ENCODE measurements at places on chromosomes 11 and 22.

GRCh38 chr22:42077486-42078125 is 1.9 kb upstream of the SMDT1 start:
- DNase-seq, result no peak

GRCh38 chr22:46051646-46052045 is 74.7 kb upstream of the WNT7B start:
- no peak for DNase-seq

GRCh38 chr11:41446107-41446506 is 13.3 kb downstream of the LRRC4C start:
- DNase-seq, result no peak

- DNase-seq, result no peak
Measured at GRCh38 chr11:59900366-59901126, 22.0 kb downstream of the OOSP3 start.

- DNase-seq, result no peak
Measured at GRCh38 chr11:19474954-19475721, 234.4 kb upstream of the E2F8 start.

DNA sequence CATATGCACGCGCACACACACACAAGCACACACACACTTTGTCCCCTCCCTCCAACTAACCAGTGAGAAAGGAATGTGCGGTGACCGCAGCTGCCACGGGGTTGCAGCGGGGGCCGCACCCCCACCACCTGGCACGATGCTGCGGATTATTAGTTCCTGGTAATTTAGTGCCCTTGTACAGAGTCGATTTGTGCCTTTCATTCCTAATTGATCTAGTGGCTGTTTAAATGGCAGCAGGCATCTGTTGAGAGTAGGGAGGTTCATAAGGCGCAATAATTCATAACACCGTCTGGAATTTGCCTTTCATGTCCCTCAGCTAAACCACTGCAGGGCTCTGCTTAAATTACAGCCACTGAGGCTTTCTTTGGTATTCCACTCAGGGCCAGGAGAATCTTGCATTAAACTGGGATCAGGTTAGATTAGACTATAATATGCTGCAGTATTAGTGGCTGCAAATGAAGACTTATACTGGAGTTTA is 113.7 kb downstream of the FEZ1 start:
- no peak for DNase-seq

DNA sequence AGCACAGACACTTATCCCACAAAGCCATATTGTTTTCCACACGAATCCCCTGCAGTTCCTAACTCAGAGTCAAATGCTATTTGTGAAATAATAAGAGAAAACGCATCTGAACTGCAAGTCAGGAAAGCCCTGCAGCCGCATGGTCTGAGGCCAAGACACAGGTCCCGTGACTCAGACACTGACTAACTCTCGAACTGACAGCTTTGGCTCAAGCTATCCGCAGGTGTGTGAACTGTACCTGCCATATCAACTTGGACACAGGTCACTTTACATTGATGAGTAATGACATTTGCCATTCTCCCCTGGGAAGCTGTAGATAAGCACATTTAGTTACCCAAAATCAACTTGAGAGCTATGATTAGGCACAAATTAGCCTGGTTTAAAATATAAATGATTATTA is 34.9 kb upstream of the NFRKB start:
- DNase-seq, result no peak

- DNase-seq, result no peak
Measured at GRCh38 chr11:85685820-85686459, at the start of gene CCDC89. CCDC89 (minus strand) TSS chr11:85686195; CDS start chr11:85686130, 65 bp downstream.

DNA sequence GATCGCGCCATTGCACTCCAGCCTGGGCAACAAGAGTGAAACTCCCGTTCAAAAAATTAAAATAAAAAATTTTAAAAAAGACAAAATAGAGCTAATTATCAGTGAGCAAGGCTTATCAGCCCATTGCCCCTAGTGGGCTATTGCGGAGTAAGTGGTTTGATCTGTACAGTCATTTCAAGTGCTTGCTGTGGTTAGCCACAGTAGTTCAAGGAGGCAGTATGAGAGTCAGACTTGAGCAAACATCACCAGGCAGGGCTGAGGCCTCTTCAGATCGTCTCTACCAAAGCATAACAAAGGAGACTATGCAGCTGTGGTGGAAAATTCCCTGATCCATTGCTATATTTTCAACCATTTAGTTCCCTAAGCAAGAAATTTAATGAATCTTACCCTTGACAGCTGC is 4.3 kb upstream of the SBF2 start:
- peak; percentile 25 for DNase-seq

DNA sequence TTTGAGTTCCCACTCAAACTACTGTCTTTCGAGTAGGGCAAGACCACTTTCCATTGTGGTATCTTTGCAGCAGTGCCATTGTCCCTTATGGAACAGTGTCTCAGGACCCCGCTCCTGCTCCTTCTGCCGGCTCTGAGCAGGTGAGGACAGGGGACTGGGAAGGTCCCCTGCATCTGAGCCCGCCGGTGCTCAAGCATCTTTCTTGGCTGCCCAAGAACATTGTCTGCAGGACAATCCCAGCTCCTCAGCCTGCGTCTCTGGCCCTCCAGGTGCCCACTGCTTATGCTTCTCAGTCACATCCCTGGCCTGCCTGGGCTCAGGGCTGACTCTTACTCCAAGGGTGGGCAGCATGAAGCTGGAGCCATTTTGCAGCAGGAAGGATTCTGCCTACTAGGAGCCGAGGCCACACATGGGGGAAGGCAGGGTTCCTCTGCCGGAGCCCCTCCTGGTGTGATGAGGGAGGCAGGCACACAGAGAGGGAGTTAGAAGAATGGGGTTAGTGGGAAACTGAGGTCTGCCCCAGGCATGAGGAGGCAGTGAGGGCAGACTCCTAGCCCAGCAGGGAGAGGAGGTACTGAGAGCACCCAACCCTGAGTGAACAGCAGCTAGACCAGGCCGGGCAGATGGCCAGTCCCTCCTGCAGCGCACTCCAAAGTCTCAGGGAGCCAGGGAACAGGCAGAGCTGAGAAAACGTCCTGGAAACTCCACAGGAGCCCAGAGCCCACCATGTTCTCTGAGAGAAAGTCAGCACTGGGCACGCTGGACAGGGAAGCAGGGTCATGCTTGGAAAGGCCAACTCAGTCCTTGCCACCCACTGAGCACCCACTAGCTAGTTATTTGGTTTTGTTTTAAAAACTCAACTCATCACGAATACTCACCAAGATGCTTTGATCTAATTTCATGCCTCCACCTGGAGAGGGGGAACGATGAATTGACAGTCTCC is 7.5 kb upstream of the PPARA start:
- DNase-seq, result no peak

DNA sequence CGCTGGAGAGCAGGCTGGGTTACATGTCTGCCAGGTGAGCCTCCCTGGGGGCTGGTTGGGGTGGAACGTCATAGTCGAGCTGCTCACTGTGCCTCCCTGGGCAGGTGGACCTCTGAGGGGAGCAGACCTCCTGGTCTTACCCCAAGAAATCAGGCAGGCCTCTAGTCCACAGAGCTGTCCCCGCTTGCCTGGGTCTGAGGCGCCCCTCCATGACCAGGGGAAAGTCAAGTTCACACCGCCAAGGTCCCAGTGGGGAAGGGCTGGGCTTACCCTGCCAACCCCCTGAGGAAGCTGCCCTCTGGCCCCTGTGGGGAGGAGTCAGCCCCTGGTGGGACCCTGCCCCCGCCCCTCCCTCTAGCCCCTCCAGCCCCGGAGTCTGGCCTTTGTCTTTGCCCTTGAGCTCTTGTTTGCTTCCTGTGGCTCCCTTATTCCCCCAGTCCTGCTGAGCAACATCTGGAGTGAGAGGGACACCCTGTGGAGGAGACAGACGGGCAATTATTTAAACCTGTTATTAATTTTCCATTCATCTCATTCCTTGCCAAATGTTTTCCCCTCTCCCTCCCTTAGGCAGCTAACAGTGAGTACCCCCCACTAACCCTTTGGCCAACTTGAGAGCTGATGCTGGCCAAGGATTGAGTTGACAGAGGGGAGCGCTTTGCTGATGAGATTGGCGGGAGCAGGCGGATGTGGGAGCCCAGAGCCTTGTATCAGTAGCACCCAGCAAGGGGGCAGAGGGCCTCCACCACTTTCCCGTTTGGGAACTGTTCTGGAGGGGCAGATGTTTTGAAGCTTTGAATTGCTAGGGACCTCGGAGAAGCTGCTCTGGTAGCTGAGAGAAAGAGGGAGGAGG is 83.4 kb downstream of the CEP164 start:
- DNase-seq, result no peak

DNA sequence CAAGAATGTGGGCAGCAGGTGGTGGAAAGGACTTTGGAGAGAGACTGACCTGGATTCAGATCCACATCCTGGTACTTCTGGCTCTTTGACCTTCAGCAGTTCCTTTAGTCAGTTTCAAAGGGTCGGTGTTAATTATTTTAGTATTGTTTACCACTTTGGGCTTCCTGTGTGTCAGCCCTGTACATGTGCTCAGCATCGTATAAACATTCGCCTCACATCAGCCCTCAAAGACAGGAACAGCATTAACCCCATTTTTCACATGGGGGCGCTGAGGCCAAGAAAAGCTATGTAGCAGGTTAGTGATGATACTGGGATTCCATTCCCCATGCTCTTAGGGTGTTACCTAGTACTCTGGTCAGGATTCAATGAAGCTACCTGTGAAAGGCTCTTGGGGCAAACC is 72.1 kb upstream of the YWHAH start:
- DNase-seq, result no peak

DNA sequence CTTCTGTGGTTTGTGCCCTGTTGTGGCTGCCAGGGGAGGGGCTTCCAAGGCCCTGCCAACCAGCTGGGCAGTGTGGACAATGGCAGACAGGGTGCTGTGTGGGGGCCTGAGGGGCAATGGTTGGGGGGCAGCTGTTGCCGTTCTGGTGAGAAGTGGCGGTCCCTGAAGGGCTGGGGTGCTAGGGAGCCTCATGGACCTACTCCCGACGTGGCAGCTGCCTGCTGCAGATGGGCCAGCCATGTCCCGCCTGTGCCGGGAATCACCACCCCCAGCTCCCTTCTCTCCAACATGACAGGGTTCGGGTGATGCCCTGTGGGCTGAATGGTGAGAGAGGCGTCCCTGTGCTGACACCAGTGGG is 74.2 kb downstream of the KCNQ1 start:
- DNase-seq, result no peak

DNA sequence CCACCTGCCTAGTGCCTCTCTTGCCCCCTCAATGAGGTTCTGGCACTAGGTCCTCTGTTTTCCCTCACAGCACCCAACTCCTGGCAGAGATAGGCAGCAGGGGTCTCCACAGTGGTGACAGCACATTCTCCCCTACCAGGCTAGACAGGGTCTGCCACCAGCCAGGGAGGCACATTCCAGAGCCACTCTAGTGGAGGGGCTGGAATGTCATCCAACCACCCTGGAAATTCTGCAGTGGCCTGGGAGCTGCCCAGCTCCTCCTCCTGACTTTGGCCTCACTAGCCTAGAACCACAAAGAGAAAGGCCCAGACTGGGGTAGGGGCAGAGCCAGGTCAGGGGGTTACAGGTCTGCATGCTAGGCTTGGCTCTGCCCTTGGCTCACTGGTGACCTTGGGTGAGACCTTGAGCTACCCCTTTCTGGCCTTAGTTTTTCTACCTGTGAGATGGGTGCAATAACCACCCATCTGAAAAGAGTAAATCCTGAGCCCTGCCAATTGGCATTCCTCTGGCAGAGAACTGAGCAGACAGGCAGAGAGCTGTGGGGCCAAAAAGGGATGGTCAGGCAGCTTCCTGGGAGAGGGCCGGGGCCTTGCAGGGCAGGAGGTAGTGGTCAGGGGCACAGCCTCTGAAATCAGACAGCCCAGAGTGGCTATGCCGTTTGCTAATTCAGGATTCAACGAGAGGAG is 7.1 kb downstream of the P2RY2 start:
- no peak for DNase-seq

- no peak for DNase-seq
Measured at GRCh38 chr11:41382927-41383326, 76.5 kb downstream of the LRRC4C start.

- DNase-seq, result peak; percentile 40
Measured at GRCh38 chr11:66126808-66127555, 56.9 kb downstream of the PACS1 start.

DNA sequence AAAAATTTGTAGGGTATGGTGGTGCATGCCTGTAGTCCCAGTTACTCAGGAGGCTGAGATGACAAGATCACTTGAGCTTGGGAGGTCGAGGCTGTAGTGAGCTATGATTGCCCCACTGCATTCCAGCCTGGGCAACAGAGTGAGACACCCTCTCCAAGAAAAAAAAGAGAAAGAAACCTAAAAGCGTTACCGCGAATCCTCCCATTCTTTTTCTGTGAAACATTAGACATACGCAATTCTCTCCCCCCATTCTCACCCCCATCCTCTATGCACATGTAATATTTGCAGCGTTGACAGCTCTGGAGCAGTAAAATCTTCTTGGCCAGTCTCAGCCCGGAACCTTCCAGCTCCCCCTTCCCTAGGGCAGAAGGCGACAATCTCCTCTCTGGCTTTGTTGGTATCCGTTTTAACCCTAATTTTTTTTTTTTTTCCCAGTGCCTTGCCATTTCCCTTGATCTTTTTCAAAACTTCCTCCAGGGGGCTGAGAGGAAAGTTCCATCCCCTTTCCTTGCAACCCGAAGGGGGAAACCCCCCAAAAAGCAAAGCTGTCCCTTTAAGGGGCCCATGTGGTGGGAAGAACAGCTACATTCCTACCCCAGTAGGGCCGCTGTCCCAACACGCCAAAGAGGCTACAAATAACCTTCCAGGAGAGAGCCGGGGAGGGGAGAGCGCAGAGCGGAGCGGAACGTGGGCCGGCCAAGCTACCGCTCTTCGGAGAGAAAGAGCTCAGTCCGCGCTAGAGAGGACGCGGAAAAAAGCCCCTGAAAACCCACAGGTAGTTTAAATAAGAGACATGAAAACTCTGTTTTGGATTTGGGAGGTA is 1.9 kb downstream of the LRP4 start:
- DNase-seq, result no peak

DNA sequence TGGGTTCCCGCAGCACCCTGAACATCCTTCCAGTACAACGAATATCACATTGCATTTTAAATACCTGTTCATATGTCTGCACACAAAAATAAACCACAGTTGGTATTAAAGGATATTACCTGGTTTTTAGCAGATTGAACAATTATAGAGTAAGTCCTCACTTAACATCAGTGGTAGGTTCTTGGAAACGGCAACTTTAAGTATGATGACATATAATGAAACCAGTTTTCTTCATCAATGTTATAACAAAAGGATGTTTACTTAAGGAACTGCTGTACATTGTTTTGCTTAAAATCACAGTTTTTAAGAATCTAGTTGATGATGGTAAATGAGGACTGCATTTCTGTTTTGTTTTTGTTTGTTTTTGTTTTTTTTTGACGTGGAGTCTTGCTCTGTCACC is 28.0 kb downstream of the TRIM66 start:
- DNase-seq, result no peak

DNA sequence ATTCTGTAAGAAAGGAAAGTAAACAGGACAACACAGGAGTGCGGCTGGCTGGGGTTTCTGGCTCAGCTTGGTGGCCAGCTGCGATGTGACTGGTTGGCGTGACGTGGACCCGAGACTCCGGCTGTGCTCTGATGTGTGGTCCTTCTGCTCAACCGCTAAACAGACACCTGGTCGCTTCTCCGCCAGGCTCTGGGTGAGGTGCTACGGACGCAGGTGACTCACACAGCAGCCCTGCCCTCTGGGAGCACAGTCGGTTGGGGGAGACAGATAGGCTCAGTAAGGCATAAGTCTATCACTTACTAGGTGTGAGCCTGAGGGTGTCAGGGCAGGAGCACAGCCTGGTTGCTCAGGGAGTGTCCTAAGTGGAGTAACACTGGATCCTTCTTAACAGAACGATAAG is 8.2 kb downstream of the RTL6 start:
- DNase-seq, result no peak

- no peak for DNase-seq
Measured at GRCh38 chr22:38981005-38981991, 849 bp upstream of the APOBEC3B start.

GRCh38 chr22:32407312-32407711 is 4.7 kb downstream of the RTCB start:
- DNase-seq, result no peak

GRCh38 chr11:7261578-7261977 is 9.9 kb downstream of the SYT9 start:
- DNase-seq, result no peak

Data from T-helper 9 cell (primary cell).